ENCODE measurements at places on chromosomes 5 and 9.
A peak's percentile ranks its signal among the peaks of the same experiment; 100 is the strongest.

GRCh38 chr5:84961193-84961592 lies 576.5 kb upstream of the EDIL3 start:
- no peak for DNase-seq

DNA sequence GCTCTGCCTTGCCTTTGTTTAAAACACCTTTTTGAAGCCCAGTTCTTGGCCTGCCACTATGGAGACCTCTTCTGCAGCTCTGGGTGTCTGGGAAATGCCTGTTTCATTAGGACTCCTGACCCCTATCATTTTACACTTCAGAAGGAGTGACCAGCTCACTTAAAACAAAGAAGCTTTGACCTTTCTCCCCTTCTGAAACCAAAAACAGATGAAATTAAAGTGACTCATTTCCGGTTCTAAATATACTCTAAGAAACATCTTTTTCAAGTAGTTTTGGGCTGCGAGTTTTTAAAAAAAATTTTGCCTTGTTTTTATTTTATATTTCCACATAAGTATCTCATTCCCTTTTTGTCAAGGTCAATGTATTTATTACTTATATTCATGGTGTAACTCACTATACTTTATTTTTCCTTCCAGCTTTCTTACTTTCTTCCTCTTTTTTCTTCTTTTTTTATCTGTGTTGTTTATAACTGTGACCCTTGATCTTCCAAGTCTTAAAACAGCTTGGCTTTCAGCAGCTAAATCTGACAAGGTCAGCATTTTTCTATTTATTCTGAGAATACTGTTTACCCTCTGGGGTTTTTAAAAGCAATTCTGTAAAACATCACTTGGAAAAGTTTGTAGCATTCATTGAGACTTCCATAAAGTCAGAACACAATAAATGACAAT lies 672.9 kb downstream of the NR2F1-AS1 start:
- DNase-seq: no peak

- DNase-seq: peak; percentile 55
These were observed 1.2 kb upstream of the ADAMTS6 start for GRCh38 chr5:65482736-65483545.

GRCh38 chr5:149749481-149750365 lies 19.6 kb downstream of the PPARGC1B start:
- no peak for DNase-seq

DNA sequence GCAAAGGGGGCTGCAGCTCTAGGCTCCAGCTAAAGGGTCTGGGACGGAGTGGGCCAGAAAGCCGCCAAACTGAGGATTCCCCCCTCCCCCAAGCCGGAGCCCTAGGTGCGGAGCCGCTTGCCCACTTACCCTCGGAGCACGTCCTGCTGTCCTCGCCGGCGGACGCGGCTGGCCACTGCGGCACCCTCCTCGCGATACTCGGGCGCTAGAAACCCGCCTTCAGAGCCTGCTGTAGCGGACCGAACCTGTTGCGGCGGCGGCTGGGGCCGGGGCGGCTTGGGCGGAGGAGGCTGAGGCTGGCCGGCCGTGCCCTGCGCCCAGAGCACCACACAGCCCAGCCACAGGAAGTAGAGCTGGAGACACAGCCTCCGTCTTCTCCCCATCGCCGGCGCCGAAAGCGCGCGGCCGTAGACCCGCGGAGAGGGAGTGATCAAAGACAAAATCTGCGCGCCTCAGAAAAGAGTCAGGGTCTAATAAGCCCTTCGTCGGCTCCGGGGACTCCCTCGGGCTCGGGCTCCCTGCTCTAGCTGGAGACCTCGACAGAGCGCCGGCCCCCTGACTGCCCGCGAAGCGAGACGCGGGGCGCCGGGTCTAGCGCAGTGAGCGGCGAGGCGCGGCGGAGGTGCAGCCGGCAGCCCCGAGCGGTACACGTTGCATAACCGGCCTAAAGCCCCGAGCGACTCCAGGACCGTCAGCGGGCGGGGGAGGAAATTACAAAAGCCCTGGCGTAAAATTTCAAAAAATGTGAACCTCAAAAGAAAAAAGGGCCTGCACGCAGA lies 635 bp downstream of the FBN2 start:
- DNase-seq: no peak

GRCh38 chr9:4497855-4498254 lies 7.6 kb downstream of the SLC1A1 start:
- no peak for DNase-seq

- DNase-seq: no peak
These were observed 262.7 kb upstream of the CD180 start for GRCh38 chr5:67459253-67459652.

- no peak for DNase-seq
These were observed 735.2 kb upstream of the CDH9 start for GRCh38 chr5:27773636-27774035.

GRCh38 chr9:94150890-94151650 lies 66.8 kb downstream of the PTPDC1 start:
- no peak for DNase-seq

Data from hippocampal formation (tissue), 2 donors.